ENCODE measurements at places on chromosomes 5 and 9. TPM values are rescaled to one million over a fixed set of nuclear protein-coding genes. Genes with fewer than 3 reads are reported as not detected.

GRCh38 chr9:104386425-104387069, 117.5 kb upstream of the OR13F1 start:
- H3K4me1 ChIP-seq: no peaks in the 10 kb centered on the region
- H3K4me3 ChIP-seq: no peak overlapping the region
- H3K27me3 ChIP-seq: no peaks in the 10 kb centered on the region
- DNase-seq: no peak

DNA sequence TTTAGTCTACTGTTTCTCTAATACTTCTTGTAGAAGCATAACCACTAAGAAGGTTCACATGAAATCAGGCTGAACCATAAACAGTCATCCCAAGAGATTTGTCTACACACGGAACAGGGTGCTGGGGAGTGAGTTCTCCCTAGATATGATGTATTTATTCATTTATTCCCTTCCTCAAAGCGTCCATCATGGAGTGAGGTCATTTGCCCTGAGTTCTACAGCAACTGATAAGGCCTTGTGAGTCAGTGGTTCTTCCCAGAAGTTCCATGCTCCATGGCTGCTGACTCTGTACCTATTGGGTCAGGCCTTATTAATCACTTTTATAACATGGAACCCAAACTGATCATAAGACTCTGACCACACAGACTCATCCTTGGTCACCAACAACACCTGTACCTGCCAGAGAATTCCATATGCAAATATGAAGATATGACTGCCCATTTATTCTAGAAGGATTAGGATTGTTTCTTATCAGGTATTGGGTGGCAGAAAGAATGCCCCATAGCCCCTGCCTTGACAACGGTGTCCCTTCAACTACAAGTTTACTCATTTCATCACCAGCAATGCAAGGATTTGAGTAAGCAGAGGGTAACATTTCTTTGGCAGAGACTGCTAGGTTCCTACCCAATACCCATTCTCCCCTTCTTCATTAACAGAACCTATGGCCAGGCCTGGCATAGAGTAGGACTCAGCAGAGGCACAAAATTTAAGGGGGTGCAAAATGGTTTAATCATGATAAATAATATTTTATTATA, 118.1 kb downstream of the LHFPL2 start:
- H3K4me3 ChIP-seq: no peak overlapping the region
- DNase-seq: no peak
- H3K36me3 ChIP-seq: no peaks in the 10 kb centered on the region
- H3K4me1 ChIP-seq: no peaks in the 10 kb centered on the region

DNA sequence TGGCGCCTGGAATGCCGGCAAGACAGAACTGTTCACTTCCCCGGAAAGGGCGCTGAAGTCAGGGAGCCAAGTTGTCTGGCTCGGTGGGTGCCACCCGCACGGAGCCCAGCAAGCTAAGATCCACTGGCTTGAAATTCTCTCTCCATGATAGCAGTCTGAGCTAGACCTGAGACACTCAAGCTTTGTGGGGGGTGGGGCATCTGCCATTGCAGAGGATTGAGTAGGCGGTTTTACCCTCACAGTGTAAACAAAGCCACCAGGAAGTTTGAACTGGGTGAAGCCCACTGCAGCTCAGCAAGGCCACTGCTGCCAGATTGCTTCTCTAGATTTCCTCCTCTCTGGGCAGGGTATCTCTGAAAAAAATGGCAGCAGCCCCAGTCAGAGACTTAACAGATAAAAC, 277.4 kb downstream of the SLCO4C1 start:
- H3K27ac ChIP-seq: no peak overlapping the region
- no peak for DNase-seq
- H3K4me3 ChIP-seq: no peak overlapping the region
- no peaks in the 10 kb centered on the region for H3K36me3 ChIP-seq
- no peaks in the 10 kb centered on the region for H3K4me1 ChIP-seq

GRCh38 chr9:28270156-28270555, 696.9 kb upstream of the C9orf72 start:
- H3K4me3 ChIP-seq: no peak overlapping the region
- no peaks in the 10 kb centered on the region for H3K27me3 ChIP-seq
- DNase-seq: no peak
- no peaks in the 10 kb centered on the region for H3K4me1 ChIP-seq

DNA sequence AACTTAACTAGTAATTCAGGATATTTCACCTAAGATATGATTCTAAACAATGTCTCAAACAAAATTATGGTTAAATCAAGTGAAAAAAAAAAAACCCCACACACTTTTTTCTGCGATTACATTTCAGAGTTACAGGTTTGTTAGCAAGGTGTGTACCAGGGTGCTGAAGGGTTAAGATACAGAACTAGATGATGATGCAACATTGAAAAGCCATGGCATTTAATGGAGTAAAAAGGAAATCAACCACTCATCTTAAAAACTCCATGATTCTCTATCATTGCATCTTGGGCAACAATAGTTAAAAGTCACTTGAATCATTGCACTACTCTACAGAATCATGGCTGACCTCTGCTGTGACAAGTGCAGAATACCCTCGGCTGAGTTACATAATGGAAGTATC, 270.3 kb upstream of the EFNA5 start:
- no peak for DNase-seq
- no peaks in the 10 kb centered on the region for H3K27me3 ChIP-seq
- no peak overlapping the region for H3K4me3 ChIP-seq
- no peaks in the 10 kb centered on the region for H3K36me3 ChIP-seq
- H3K4me1 ChIP-seq: no peaks in the 10 kb centered on the region

- H3K4me3 ChIP-seq: no peak overlapping the region
- no peaks in the 10 kb centered on the region for H3K4me1 ChIP-seq
- no peak for DNase-seq
Measured at GRCh38 chr9:81826517-81826906, 101.7 kb upstream of the SPATA31D4 start.

DNA sequence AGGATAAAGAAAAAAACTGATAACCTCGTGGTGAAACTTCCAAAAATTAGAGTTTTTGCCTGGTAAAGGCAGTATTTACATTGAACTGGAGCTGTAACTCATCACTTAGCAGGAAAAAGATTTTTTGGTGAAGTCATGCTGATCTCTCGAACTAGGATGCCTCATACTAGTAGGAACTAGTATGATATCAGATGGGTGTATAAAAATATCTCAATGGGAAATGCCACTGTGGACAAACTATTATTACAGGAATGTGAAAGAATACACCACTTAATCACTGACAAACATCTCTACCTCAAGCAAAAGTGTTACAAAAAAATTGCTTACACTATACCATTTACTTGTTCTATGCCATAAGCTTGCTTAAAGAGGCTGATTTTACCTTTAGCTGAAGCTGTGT, 28.4 kb downstream of the RFX3 start:
- no peak for DNase-seq
- no peaks in the 10 kb centered on the region for H3K4me1 ChIP-seq
- no peaks in the 10 kb centered on the region for H3K36me3 ChIP-seq
- no peak overlapping the region for H3K27ac ChIP-seq
- no peak overlapping the region for H3K4me3 ChIP-seq

- no peak overlapping the region for H3K27ac ChIP-seq
- no peaks in the 10 kb centered on the region for H3K4me1 ChIP-seq
- no peaks in the 10 kb centered on the region for H3K27me3 ChIP-seq
Measured at GRCh38 chr9:76552751-76553455, 93.9 kb downstream of the GCNT1 start.

DNA sequence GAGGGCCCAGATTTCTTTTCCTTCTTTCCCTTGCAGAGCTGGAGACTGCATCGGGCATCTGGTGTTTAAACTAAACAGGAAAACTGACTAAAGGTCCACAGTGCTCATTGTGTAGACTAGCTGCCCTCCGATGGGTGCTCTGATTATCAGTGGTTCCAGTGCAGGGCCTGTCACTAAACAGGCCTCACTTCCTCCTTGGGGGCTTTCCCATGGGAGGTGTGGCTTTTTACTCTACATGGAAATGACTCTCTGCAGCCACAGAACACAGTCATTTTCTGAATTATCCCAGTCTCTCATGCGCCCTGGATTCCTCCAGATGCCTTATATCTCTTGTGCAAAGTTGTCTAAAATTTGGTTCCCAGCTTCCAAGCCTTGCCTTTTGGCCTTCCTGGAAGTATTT, 199.2 kb downstream of the TRIO start:
- no peak for DNase-seq
- no peak overlapping the region for H3K4me3 ChIP-seq
- H3K4me1 ChIP-seq: no peaks in the 10 kb centered on the region
- H3K27me3 ChIP-seq: no peaks in the 10 kb centered on the region
- no peak overlapping the region for H3K27ac ChIP-seq

- H3K27ac ChIP-seq: no peak overlapping the region
- H3K36me3 ChIP-seq: no peaks in the 10 kb centered on the region
- no peak overlapping the region for H3K4me3 ChIP-seq
- DNase-seq: no peak
- no peaks in the 10 kb centered on the region for H3K27me3 ChIP-seq
Measured at GRCh38 chr9:112351184-112351583, 17.8 kb upstream of the PTBP3 start.

- no peak for DNase-seq
- no peak overlapping the region for H3K27ac ChIP-seq
- H3K4me1 ChIP-seq: no peaks in the 10 kb centered on the region
- no peak overlapping the region for H3K4me3 ChIP-seq
Measured at GRCh38 chr9:130354378-130354777, 88.8 kb downstream of the HMCN2 start.

The PPIC gene
- total RNA-seq: not detected

The CDH9 gene
- total RNA-seq: not detected
